ENCODE measurements at places on chromosomes 11 and 22.

- DNase-seq: no peak
Observed at GRCh38 chr11:36211761-36212430, 77.3 kb downstream of the COMMD9 start.

DNA sequence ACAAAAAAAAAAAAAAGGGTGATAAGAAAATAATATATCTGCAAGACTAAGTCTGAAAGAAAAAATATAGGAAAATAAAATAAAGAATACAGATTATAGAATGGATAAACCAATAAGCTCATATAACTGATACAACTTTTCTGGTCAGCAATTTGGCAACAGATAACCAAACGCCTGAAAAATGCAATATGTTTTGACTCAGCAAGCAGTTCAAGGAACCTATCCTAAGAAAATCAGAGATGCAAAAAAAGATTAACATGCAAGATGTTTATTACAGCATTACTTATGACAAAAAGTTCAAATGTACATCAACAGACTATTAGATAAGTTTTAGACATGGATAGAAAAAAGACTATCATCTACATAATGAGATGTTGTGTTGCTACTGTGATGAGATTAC is 27.1 kb upstream of the GAB2 start:
- no peak for DNase-seq

- no peak for DNase-seq
Observed at GRCh38 chr22:25753252-25753651, 11.3 kb downstream of the MYO18B start.

GRCh38 chr11:17799147-17799546 is 64.6 kb downstream of the KCNC1 start:
- no peak for DNase-seq

GRCh38 chr11:94885581-94885980 is 87.8 kb downstream of the CWC15 start:
- no peak for DNase-seq
